ENCODE measurements at places on chromosomes 3 and 15.

- no peak for DNase-seq
Measured at GRCh38 chr15:65870889-65871533, 1.7 kb downstream of the RAB11A start.

GRCh38 chr15:66963084-66963483 lies 102.3 kb upstream of the SMAD3 start:
- DNase-seq: no peak

GRCh38 chr3:140712301-140712700 lies 34.4 kb downstream of the TRIM42 start:
- DNase-seq: no peak

- DNase-seq: peak; percentile 42
Measured at GRCh38 chr3:197577366-197578074, 21.8 kb upstream of the BDH1 start.

GRCh38 chr3:37029111-37029510 lies 35.8 kb downstream of the MLH1 start:
- DNase-seq: no peak

DNA sequence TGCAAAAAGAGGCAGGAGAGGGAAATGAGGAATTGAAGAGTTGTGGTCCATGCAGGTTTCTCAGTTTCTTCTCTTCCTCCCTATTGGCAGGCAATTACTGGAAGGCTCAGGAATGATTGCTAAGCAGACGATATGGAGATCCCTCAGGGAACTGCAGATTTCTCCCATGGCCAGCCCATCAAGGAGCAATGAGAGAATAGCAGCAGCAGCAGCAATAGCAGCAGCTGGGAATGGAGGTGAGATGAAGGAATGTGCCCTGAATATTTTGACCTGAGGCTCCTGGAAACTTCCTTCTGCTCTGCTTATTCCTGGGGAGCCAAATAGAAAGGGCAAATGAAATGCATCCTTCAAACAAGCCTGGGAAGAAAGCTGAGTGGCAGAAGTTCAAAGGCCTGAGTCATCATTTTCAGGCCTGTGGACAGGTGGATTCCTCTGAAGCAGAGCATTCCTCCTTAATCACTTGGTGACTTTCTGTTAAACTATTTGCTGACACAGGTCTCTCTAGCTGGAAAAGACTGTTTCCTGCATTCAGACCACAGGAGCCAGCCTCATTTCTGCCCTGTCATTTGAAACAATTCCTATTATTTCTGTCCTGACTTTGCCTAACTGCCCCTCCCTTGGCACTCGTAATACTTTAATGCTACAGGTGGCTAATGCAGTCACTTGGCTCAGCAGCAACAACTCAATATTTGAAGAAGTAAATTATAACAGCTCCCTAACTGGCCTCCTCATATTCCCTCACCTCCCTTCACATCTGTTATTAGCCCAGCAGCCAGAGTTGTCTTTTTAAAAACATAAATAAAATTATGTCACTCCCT lies 146.9 kb upstream of the GADL1 start:
- no peak for DNase-seq

GRCh38 chr3:37609181-37610110 lies 252.2 kb upstream of the CTDSPL start:
- no peak for DNase-seq

- DNase-seq: peak; percentile 96
Measured at GRCh38 chr3:181709537-181710279, 2.0 kb upstream of the SOX2 start.

- DNase-seq: peak; percentile 74
Measured at GRCh38 chr15:68431792-68432401, at the start of gene ITGA11. Gene ITGA11, minus strand, starts transcription at chr15:68432163. Its CDS starts 97 bp downstream, at chr15:68432066.

- no peak for DNase-seq
Measured at GRCh38 chr3:104005815-104006214, 1360.9 kb upstream of the ALCAM start.

- no peak for DNase-seq
Measured at GRCh38 chr15:66725464-66725785, 23.4 kb downstream of the SMAD6 start.

GRCh38 chr3:188446014-188446413 lies 292.1 kb downstream of the LPP start:
- DNase-seq: no peak

- DNase-seq: peak; percentile 8
Measured at GRCh38 chr15:42499858-42500609, 4.6 kb downstream of the SNAP23 start.

GRCh38 chr3:171249245-171249644 lies 211.0 kb downstream of the TNIK start:
- no peak for DNase-seq

- DNase-seq: no peak
Measured at GRCh38 chr3:62229211-62229610, 144.1 kb downstream of the FEZF2 start.

- no peak for DNase-seq
Measured at GRCh38 chr3:45964139-45964538, 20.9 kb downstream of the CXCR6 start.

All from NCI-H146 (cell line).